Fibroblast of skin of right quadriceps (primary cell): ENCODE measurements at places on chromosomes 11 and 22.

DNA sequence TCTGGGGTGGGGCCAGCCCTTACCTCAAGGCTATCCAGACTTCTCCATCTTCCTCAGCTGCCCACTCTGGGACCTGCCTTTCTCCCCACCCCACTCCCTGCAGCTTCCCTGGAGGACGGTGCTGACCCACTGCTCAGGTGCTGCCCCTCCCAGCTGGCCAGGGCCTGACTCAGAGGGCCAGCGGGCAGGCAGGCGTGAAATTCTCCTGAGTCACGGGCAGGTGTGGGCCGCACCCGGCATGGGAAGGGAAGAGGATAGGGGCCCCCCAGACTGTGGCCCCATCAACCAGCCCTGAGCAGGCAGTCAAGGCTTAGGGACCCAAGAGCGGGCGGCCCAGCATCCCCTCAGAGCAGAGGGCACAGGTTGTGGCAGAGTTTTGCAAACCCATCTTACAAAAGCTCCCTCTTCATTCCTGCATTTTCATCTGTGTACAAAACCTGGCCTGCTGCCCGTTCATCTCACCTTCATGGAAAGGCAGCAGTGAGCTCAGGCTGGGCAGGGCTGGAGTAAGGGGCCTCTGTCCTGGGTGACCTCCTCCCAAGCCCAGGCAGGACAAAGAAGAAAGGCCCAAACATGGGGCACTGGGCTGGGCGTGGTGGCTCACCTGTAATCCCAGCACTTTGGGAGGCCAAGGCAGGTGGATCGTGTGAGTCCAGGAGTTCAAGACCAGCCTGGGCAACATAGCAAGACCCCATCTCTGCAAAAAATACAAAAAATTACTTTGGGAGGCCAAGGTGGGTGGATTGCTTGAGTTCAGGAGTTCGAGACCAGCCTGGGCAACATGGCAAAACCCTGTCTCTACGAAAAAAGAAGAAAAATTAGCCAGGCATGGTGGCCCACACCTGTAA lies 6.1 kb downstream of the RHOD start:
- no peak for DNase-seq

- DNase-seq: no peak
Measured at GRCh38 chr11:128585498-128586238, 1.7 kb downstream of the ETS1 start.

- DNase-seq: no peak
Measured at GRCh38 chr11:44219830-44220796, 89.8 kb downstream of the ALX4 start.

GRCh38 chr11:114080219-114080618 lies 20.7 kb downstream of the ZBTB16 start:
- no peak for DNase-seq

DNA sequence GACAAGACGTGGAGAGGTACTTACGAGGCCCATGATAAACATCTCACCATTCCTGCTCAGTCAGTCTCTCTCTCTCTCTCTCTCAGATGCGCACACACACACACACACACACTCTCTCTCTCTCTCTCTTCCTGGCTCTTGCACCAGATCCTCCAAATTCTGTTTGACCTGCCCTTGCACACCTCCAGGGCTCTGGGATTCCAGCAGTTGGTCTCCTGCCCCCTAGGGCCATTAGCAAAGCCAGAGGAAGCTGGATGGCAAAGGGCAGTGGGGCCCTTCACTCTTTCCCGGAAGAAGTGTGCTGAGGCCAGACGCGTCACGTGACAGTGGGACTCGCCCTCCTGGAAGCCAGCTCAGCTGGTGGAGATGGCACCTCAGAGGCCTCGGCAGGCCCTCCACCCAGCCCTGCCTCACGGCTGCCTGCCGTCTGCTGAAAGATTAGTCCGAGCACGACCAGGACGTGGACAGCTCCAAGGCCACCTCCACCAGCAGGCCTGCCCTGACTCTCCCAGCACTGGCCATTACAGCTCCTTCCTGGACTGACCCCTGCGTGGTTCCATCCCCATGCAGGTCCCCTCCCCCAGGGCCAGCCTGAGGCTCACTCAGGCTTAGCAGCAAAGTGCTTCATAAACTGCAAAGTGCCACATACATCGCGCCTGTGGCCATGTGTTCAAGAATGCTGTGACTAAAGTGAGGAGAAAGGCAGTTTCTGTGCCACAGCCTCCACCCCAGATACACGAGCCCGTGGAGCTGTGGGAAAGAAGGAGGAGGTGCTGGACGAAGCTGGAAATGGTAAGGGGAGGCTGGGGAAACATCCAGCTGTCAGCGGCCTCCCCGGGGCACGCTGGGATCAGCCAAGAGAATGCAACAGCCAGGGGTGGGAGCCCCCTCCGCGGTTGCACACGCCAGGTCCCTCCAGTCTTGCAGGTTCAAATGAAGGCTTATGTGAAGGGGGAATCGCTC lies 3.7 kb downstream of the PDGFB start:
- peak; percentile 30 for DNase-seq

DNA sequence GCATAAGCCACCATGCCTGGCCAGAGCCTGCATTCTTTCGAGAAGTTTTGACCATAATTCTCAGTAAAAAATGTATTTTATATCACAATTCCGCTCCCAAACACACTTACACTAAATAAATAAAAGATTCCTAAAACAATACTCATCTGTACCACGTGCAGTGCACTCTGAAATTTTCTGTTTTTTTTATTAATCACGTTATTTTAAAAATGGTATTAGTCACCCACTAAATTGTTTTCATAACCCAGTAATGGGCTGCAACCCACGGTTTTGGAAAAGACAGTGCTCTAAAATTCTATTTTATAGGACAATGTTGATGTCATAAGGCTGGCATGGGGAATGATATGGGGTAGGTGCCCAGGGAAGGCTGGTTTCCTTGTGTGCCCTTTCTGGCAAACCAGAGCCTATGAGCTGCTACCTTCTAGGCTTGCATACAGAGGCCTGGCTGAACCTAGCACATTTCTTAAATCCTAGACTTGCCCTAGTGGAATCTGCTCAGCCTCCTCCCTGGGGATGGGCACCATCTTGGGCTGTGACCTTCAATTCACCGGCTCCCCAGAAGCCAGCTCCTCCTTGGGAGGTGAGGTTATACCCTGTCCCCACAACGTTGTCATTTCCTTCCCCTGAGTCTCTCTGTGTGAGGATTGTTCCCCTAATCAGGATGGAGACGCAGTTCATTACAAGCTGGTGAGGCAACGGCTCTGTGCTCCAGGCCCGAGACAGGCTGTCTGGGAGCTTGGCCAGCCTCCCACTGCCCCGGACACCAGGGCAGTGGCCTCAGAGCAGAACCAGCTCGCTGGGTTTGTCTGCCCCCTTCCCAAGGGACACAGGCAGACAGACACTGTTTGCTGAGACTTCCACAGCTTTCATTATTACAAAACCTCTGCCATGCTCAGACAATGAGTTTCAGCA lies 116.5 kb upstream of the NAV2 start:
- peak; percentile 92 for DNase-seq

GRCh38 chr11:5564259-5565019 lies 16.1 kb upstream of the OR52H1 start:
- peak; percentile 22 for DNase-seq

DNA sequence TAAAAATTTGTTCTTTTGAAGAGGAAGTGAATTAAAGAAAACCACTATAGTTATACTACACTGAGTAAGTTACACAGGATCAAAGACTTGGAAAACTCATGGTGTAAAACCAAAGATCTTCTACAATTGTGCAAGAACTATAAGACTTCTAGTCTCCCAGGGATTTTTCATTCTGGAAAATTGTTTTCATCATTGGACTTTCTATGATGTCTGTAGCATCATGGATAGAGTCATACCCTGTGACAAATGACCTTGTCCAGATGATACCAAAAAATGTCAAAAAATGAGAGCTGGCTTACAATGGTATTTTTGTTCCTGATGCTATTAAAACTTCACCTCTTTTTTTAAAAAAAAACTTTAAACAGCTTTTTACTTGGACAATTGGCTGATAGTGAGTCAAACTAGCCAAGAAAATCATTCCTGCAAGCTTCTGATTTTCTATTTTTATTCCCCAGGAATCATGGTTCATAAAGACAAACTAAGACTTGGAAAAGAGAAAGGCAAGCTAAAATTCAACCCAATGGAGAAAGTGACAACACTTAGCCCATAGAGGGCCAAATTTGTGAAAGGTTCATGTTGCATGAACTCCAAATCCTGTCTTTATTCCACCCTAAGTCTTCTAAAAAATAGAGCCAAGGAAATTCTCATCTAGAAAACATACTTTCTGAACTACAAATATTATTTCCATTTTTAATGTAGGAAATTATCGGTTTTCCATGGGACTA lies 30.7 kb downstream of the ME3 start:
- no peak for DNase-seq

DNA sequence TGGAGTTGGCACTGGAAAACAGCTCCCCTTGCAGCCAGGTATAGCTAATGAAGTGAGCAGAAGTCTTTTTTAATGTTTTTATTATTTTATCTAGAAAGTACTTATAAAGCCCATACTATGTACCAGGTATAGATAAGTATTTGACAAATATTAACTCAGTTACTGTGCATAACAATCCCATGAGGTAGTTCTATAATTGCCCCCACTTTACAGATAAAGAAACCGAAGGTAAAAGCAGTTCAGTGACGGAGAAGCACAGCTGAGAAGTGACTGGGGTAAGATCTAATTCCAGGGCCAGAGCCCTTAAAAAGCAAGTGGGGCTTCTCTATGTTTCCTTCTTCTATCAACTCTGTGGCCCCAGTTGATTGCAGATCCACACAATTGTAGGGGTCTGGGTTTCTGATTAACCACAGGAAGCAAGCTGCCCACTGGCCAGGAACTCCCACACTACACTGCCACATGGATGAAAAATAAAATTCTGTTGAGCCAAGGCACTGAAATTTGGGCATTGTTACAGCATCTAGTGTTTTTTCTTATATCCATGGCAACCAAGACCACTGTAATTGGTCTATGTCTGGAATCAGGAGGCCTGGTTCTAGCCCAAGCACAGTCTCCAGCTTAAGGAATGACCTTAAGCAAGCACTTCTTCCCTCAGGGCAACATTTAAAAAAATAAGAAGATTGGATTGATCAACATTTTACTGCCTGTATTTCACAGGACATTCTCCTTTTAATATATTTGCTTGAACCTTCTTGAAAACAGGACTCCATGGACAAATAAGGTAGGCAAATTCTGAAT lies 55.3 kb upstream of the TEAD1 start:
- DNase-seq: no peak

- DNase-seq: peak; percentile 28
Measured at GRCh38 chr11:77502346-77502905, 28.5 kb upstream of the PAK1 start.
